ENCODE measurements at places on chromosomes 11 and 22.

GRCh38 chr22:29225422-29226090 is 19.9 kb downstream of the EMID1 start:
- DNase-seq, result no peak

GRCh38 chr11:123308077-123308476 is 113.0 kb upstream of the CLMP start:
- DNase-seq, result no peak

- no peak for DNase-seq
Measured at GRCh38 chr11:55819330-55819729, at the start of gene OR5D18. TSS of gene OR5D18 (plus strand) at chr11:55819630. CDS start at chr11:55819630, 0 bp downstream.

DNA sequence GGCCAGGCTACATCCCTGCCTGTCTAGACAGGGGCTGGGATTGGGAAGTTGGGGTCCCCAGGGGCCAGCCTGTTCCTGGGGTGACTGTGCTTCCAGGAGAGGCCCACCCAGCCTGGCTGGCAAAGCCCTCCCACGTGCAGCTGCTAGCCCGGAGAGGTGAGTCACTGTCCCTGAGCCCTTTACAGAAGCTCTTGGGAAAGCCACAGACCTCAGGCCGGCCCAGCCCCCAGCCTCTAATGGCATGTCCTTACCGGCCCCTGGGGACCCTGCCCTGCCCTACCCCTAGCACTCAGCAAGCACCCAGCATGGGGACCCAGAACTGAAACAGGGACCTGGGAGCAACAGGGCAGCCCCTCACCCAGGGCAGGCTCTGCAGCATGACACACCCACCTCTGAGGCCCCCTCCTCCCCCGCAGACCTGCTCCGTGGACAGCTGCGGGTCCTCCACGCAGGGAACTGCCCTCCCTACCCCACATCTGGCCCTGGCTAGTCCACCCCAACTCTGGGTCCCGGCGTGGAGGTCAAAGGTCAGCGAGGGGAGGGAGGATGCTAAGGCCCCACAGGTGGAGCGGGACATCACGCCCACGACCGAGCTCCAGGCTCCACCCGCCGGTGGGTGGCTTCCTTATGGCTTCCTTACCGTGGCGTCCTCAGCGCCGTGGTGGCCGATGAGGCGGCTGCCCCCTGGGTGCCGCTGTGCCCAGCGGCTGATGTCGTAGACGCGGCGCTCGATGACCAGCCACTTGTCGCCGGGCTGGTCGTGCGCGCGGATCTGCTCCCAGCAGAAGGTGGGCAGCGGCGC is 615 bp downstream of the FADS3 start:
- DNase-seq, result no peak

- no peak for DNase-seq
Measured at GRCh38 chr22:27663812-27664211, 137.7 kb downstream of the MN1 start.

GRCh38 chr11:70799386-70799785 is 401.1 kb downstream of the CTTN start:
- DNase-seq, result no peak

- no peak for DNase-seq
Measured at GRCh38 chr11:118842369-118842768, 41.3 kb upstream of the CXCR5 start.

GRCh38 chr11:118314988-118315411 is 10.5 kb downstream of the CD3E start:
- DNase-seq, result no peak

GRCh38 chr11:127919206-127920000 is 668.0 kb downstream of the ETS1 start:
- DNase-seq, result no peak

DNA sequence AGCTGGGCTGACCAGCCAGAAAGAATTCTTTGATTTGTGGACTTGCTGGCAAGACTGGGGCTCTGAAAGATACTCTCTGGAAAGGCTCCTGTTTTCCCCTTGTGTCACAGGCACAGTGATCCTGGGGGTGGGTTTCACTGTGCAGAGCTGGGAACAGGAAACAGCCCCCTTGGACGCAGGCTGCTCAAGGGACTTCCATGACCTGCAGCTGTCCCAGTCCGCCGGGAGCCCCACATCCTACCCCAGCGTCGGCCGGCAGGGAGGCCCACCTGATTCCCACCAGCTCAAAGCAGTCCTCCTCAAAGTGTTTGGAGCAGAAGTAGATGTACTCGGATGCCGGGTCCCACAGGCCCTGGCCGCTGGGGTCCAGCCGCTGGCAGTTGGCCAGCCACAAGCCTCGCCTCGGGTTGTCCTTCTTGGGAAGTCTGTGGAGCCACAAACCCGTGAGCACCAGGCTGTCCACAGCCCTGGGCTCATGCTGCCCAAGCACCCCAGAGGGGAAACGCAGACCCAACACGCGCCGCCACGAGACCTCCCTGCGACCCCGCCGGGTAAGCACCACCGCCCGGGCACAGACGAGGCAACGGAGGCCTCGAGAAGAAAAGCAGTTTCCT is 824 bp downstream of the THAP7 start:
- DNase-seq, result no peak

DNA sequence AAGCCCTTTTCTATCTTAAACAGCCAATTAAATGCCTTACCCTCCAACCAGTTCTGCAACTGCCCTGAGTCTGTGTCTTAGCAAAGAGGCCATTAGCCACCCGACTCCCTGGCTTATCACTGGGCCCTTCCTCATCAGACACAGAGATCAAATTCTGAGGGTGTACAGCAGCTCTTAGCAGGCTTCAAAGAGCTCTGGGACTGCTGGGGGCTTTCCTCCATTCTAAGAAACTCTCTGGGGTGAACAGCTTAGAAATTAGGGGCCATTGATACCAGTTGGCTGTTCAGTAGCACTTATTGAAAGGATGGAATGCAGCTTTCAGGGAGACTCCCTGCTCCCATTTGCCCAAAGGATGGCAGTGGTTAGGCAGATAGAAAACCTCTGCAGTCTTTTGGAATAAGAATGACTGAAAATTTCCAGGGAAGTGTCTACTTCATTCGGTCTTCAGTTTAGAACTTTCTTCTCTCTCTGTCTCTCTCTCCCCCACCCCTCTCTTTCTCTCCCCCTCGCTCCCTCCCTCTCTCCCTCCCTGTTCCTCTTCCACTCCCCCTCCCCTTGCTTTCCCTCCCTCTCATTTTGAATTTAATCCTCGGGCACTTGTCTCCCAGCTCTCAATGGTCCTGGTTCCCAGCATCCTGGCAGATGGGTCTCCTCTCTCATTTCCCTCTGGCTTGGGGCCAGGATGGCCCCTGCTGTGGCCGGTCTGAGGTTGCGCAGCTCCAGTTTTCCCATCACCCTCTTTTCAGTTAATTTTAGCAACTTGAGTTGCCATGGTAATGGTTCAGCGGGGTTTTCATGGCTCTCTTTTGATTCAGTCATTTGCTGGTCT is 76.4 kb downstream of the COMMD9 start:
- DNase-seq, result no peak

- no peak for DNase-seq
Measured at GRCh38 chr11:71450939-71451338, 2.1 kb upstream of the NADSYN1 start.

GRCh38 chr11:107307991-107308390 is 149.6 kb downstream of the CWF19L2 start:
- no peak for DNase-seq

GRCh38 chr11:44305026-44305469 is 4.9 kb downstream of the ALX4 start:
- no peak for DNase-seq

- DNase-seq, result no peak
Measured at GRCh38 chr11:117037279-117037974, 60.8 kb downstream of the SIK3 start.

DNA sequence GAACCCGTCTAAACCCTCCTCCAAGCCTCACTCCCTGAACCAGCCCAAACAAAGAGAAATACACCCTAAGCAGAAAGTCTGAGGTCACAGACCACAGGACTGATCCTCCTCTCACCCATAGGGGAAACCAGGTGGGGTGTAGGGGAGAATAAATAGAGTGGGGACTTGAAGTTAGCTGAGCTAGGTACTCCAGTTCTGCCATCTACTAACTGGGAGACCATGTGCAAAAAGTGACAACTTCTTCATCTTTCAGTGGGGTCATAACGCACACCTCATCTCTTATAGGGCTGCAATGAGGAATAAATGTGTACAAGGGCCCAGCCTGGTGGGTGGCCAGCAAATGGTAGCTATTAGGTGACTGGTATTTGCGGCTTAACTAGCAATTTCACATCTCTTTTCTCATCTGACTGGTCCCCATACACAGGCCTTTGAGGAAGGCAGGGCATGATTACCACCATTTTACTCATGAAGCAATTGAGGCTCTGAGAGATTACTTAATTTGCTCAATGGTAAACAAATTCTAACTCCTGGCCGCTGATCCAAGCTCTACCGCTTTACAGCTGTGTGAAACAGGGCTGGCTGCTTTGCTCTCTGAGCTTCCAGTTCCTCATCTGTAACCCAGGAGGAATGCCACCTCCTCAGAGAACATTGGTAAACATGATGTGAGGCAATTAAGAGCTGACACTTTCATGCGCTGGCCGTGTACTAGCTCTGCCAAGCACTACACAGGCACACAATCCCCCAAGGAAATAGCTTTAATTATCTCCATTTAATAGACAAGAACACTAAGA is 16.6 kb downstream of the TBC1D10A start:
- DNase-seq, result no peak

DNA sequence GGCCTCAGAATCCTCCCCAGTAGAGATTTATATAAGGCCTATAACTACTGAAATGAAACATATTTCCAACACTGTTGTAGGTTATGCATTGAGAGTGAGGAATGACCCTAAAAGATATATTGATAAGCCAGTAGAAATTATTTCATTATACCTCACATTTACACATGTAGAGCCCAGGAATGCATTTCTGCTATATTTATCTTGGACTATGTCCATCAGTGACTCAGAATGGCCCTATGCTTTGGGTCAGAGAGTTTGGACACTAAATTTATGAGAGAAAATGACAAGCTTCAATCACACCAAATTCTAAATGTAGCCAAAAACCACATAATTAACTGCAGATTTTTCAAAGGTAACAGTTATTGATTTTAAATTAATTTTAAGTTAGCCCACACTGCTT is 761.9 kb downstream of the DLG2 start:
- no peak for DNase-seq

- no peak for DNase-seq
Measured at GRCh38 chr11:61121192-61121831, 19.0 kb downstream of the CD5 start.

GRCh38 chr11:31445621-31446020 is 63.8 kb downstream of the IMMP1L start:
- DNase-seq, result no peak

- DNase-seq, result no peak
Measured at GRCh38 chr11:70298243-70298915, 27.9 kb downstream of the PPFIA1 start.

GRCh38 chr11:4882543-4882942 is 843 bp downstream of the OR51T1 start:
- DNase-seq, result no peak

GRCh38 chr11:33703788-33704187 is 3.2 kb upstream of the C11orf91 start:
- DNase-seq, result no peak

Measured in NT2/D1 (cell line).